ENCODE measurements at places on chromosomes 1 and 21.

DNA sequence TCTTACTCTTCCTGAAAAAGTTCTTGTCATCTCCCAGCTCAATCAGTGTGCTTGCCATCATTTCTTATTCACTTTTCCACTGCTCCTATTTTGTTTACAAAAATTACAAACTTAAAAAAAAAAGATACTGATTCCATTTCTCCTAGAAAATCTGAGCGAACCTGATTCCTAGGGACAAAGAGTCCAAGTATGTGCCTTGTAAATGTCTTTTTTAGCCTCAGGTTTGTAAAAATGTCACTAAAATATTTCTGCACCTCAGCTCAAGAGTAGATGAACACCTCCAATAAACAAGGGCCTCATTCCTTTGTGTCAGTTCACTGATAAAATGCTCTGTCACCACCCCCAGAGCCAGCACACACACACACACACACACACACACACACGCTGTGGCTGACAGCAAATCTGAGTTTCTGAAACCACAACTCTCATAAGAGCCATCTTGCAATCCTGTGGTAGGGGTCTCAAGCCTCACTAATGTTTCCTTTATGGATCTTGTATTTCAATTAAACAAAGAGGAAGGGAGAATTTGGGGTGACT lies 299.2 kb downstream of the PBX1 start:
- no peak for DNase-seq

GRCh38 chr1:3359756-3360440 lies 94.6 kb upstream of the ARHGEF16 start:
- DNase-seq = no peak

DNA sequence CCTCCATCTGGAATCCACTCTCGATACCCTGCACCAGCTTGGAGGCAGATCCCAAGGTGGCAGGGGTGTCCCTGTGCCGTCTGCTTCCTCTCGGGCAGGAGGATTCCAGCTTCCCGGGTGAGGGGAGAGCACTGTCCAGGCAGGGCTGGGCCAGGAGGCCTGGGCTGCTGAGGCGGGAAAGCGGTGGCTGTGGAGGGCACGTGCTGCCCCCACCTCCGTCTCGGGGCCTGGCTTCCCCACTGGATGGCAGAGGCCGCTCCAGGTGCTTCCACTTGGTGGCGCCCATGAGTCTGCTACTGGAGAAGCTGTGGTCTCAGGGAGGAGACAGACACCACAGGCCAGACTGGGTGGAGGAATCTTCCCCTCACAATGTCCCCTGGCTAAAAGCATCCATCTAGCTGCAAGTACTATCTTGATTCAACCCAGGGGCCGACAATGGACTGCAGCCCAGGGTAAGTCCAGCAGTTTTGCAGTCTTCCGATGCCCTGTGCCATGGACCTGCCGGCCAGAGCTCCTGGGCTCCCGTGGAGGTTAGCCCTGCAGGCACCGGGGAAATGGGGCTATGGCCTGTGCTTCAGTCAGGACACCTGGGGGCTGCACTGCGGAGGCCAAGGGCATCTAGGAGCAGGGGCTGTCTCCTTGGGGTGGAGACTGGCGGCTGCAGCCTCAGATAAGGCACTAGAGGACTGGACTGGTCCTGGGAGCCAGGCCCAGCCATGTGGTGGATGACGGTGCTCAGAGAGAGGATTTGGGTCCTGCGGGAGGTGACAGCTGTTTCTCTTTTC lies 41.3 kb upstream of the EIF4G3 start:
- no peak for DNase-seq

- no peak for DNase-seq
Observed at GRCh38 chr1:247111700-247112478, 7.7 kb upstream of the ZNF669 start.

GRCh38 chr1:118827207-118827606 lies 160.9 kb downstream of the TBX15 start:
- no peak for DNase-seq

DNA sequence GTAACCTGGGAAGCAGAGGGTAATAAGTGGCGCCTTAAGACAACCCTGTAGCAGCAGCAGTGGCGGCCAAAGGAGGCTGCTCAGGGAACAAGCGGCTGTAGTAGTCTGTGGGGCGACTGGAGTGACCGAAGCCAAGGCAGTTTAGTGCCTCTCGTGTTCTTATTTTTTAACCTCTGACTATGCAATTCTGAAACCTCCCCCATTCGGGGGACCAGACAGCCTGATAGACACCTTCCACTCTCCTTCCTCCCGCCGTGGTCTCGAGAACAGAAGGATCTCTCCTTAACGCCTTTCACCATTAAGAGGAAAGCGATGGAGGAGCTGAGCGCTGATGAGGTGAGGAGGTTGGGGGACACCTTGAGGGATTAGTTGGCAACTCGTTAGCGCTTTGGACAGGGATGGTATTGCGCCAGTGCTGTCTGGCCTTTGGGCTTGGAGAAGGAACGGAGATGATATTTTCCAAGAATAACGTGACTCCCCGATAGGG lies 644 bp downstream of the UBE4B start:
- DNase-seq = no peak

- DNase-seq = no peak
Observed at GRCh38 chr1:164914208-164914607, 355.2 kb downstream of the PBX1 start.

DNA sequence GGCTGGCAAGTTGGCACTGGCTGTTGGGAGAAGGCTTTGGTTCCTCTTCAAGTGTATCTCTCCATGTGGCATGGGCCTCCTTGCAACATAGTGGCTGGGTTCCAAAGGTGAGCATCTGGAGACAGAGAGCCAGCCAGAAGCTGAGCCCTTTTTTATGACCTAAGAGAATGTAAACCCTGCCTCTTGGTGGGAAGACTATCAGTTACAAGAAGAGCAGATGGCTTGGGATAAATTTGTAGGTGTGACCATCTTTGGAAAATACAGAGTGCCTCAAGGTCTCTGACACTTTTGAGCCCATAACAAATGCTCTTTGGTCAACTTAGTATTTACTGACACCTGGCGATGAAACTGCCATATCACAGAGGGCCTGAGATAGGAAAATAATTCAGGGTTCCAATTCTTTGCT lies 31.4 kb upstream of the PRELP start:
- no peak for DNase-seq

- DNase-seq = no peak
Observed at GRCh38 chr1:35210321-35211119, 17.6 kb upstream of the SFPQ start.

- no peak for DNase-seq
Observed at GRCh38 chr1:238982736-238983135, 403.6 kb upstream of the CHRM3 start.

- no peak for DNase-seq
Observed at GRCh38 chr1:222897527-222898190, 82.8 kb downstream of the DISP1 start.

DNA sequence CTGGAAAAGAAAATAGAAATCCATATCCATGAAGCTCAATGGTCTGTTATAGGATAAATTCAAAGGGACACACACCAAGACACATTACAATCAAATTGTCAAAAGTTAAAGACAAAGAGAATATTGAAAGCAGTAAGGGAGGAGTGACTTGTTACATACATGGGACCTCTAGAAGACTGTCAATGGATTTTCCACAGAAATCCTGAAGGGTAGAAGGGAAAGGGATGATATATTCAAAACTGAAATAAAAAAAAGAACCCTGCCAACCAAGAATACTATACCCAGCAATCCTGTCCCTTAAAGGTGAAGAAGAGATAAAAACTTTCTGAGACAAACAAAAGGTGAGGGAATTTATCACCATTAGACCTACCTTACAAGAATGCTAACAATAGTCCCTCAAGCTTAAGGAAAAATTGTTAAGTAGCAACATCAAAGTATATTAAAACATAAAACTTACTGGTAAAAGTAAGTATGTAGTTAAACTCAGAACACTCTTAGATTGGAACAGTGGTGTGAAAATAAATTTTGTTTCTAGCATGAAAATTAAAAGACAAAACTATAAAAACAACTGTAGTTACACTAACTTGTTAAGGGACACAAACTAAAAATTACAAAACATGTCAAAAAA lies 103.2 kb upstream of the APP start:
- no peak for DNase-seq

- no peak for DNase-seq
Observed at GRCh38 chr1:167474191-167474641, 44.1 kb downstream of the CD247 start.

DNA sequence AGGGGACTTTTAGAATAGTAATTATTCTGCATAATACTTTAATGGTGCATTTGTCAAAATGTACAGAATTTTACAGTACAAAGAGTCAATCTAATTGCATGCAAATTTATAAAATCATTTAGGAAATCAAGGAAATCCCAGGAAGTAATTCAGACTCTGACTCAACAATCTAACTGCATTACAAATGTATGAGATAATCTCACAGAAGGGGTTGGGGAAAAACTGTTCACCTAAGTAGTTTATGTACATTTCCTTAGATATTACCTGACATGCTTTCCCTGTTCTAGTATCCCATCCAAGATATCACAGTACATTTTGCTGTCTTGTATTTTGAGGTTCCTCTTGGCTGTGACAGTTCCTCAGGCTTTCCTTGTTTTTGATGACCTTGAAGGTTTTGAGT lies 4.7 kb downstream of the CRB1 start:
- no peak for DNase-seq

DNA sequence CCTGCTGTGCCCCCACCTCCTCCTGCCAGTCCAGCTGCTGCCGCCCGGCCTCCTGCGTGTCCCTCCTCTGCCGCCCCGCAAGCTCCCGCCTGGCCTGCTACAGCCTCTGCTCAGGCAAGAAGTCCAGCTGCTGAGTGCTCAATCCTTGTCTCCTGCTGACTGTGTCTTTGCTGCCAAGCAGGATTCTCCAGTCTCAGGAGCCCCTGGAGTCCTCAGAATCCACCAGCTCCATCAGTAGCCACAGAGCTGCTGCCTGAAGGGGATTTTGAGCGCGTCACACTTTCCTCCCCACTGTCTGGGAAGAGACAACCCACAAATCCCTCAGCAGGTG lies 973 bp downstream of the KRTAP10-11 start:
- no peak for DNase-seq

DNA sequence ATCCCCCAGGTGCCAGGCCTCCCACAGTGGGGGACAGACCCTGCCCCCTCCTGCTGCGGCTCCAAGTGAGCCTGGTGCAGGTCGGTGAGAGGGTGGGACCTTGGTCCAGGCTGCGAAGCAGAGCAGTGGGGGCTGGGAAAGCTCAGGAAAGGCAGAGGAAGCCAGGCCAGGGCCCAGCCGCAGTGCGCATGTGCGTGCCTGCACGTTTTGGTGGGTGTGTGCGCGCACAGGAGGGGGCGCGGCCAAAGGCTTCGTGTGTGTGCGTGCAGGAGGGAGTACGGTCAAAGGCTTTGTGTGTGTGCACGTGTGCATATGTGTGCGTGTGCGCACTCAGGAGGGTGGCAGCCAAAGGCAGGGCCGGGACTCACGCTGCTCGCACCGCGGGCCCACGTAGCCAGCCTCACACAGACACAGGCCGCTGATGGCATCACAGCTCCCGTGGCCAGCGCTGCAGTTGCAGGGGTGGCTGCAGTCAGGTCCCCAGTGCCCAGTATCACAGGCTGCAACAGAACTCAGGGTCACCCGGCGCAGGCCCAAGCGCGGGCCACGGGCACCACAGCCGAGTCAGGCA lies 45.9 kb downstream of the ARHGEF16 start:
- DNase-seq = no peak

GRCh38 chr21:45175326-45176095 lies 101.1 kb downstream of the ADARB1 start:
- no peak for DNase-seq

- no peak for DNase-seq
Observed at GRCh38 chr1:167501515-167502191, 16.7 kb downstream of the CD247 start.

DNA sequence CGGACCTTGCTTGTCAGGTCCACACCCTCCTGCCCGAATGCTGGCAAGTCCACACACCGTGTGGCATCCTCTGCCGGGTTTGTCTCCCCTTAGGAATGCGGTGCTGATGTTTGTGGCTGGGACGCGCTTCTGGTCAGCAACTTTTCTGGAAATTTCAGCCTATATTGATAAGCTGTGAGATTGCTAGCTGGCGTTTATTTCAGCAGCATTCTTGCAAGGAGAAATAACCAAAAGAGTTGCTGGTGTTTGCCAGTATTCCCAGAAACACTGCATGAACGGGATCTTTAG lies 601 bp downstream of the CEPT1 start:
- DNase-seq = peak; percentile 40

GRCh38 chr21:42476388-42477331 lies 19.4 kb downstream of the RSPH1 start:
- no peak for DNase-seq

- no peak for DNase-seq
Observed at GRCh38 chr21:44590311-44590721, 2.0 kb downstream of the KRTAP10-6 start.

GRCh38 chr1:8985915-8986813 lies 40.1 kb downstream of the SLC2A7 start:
- DNase-seq = peak; percentile 94

GRCh38 chr1:45010855-45011811 lies at the start of gene HECTD3:
HECTD3 (minus strand) TSS chr1:45011324; CDS start chr1:45011257, 67 bp downstream.
- DNase-seq = peak; percentile 43

DNA sequence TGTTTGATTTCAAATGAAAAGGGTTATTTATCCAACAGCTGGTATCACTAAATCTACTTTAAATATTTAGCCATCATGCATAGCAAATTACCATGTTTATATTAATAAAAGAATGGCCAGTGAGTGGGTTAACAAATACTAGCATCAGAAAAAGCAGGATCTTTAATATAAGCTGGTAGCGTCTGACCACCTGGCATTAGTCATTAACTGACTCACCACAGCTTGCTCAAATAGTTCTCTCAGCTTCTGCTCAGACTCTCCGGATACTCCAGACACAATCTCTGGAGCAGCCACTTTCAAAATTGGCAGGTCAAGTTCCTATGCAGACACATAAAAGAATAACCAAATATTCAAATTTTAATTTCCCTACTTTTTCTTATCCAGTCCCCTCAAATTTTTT lies 29.6 kb downstream of the NVL start:
- peak; percentile 34 for DNase-seq

- no peak for DNase-seq
Observed at GRCh38 chr1:109817881-109818270, 54.2 kb upstream of the EPS8L3 start.

Measured in HS-27A (cell line).